Stimulated activated CD8-positive, alpha-beta memory T cell treated with anti-CD3 and anti-CD28 coated beads, Interleukin-7, amount 100 ng/mL, for 4 hours (primary cell): ENCODE measurements at places on chromosomes 16 and 17.

DNA sequence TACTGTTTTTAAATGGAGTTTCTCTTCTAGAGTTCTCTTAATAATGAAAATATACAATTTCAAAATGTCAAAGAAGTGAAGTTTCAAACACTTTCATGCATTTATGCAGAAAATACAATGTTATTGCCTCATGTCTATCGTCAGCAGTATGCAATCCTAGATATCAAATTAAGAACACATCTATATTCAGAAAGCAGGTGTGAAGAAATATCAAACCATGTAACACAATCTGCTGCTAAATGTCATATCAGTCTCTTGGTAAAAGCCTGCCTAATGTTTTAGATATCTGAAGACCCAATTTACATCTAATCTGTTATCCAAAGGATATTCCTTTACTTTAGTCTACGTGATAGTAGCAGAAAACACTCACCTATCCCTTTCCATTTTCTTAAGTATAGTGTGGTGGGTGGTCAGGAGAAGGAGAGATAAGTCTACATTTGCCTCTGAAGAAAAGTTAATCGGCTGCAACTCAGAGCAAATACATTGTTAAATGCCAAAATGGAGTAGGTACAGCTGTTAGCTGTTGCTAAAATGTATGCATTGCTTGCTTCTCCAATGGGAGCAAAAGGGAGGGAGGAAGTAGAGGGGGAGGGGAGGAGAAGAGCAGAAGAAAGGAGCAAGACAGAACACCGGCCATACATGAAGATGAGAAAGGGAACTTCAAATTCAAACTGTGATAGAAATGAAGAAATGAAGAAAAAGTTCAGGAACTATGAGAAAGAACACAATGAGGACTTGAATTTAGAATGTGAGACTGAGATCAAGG is 64.9 kb downstream of the ITFG1 start:
- DNase-seq: no peak

GRCh38 chr17:41932816-41933389 is 2.5 kb downstream of the ODAD4 start:
- no peak for DNase-seq

- DNase-seq: no peak
Observed at GRCh38 chr16:1769402-1770300, 1.7 kb downstream of the NME3 start.

DNA sequence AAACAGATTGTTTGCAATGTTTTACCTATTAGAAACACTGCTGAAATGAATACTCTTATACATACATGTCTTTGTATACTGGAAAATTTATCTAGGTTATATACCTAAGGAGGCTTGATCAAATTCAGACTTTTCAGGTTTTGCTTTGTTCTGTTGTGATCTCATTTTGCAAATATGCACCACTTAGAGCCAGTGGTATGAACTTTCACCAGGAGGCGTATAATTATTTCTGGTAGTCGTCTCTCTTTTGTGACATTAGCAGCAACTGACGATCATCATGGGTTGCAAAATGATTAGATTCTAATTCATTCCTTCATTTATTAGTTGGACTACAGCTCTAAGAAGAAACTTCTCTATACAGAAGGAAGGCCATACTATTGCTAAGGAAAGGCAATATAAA is 26.9 kb downstream of the AP1G1 start:
- DNase-seq: no peak

GRCh38 chr17:65852911-65853310 is 291.5 kb upstream of the AXIN2 start:
- DNase-seq: no peak

DNA sequence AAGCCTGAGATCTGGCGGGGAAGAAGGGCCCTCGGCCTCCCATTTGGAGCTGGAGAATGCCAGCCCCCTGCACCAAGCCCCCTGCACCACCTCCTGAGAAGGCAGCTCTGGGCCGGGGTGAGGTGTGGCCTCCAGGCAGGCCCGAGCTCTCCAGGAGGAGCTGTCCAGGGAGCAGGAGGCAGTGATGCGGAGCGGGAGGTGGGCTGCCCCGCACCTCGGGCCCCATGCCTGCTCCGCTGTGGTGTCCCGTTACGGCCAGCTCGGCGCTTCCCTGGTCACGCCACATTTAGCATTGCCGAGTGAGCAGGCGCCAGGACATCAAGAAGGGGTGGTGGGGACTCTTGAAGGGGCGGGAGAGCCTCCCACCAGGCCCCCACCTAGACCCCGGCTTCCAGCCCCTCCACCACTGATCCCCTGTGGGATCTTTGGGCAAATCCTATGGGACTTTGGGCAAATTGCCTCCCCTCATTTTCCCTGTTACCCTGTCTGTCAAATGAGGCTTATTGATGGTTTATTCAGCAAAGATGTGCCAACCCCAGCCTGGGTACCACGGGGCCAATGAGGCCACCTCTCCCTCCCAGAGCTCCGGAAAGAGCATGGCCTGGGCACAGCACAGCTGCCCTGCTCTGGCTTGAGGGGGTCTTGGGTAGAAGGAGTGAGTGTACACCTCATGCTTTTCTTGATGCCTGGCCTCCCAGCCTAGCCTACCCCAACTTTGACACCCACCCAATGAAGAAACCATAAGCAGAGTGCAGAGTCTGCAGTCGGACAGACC is 15.3 kb downstream of the FOXN1 start:
- no peak for DNase-seq

GRCh38 chr17:67016039-67016762 is 28.2 kb upstream of the CACNG1 start:
- no peak for DNase-seq

GRCh38 chr17:29570521-29570920 is 2.0 kb downstream of the TP53I13 start:
- DNase-seq: no peak

- DNase-seq: no peak
Observed at GRCh38 chr16:9316615-9317014, 225.2 kb downstream of the HAPSTR1 start.

GRCh38 chr17:13594310-13594709 is 7.4 kb downstream of the HS3ST3A1 start:
- no peak for DNase-seq

- no peak for DNase-seq
Observed at GRCh38 chr16:10090816-10091215, 91.4 kb downstream of the GRIN2A start.

DNA sequence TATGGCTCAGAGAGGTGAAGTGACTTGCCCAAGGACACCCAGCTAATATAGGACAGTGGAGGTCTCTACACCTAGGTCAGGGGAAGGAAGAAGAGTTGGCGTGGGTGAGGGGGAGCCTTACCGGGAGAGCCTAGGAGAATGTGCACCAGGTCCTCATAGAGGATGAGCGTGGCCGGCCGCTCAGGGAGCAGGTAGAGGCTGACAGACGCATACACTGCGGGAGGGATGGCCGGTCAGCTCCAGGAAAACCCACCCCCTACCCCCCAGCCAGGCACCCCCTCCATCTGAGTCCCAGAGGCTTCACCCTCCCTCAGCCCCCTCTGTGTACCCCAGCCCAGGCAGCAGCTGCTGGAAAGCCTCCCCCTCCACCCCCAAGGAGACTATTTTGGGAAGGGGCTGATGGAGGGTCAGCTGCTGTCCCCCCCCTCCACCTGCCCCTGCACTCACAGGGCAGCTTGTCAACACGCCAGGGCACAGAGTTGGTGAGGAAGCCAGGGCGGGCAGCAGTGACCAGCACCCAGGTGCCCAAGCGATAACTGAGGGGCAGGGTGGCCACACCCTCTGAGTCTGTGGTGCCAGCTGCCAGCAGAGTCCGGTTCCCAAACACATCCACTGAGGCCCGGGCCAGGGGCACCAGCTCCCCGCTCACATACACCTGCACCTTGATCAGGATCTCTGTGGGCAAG is 4.1 kb downstream of the FAM171A2 start:
- no peak for DNase-seq

GRCh38 chr16:78478267-78478861 is 378.9 kb downstream of the WWOX start:
- DNase-seq: no peak

- DNase-seq: peak; percentile 34
Observed at GRCh38 chr17:50361561-50362480, 11.2 kb downstream of the MRPL27 start.

- DNase-seq: no peak
Observed at GRCh38 chr16:12700161-12700560, 103.5 kb downstream of the CPPED1 start.

DNA sequence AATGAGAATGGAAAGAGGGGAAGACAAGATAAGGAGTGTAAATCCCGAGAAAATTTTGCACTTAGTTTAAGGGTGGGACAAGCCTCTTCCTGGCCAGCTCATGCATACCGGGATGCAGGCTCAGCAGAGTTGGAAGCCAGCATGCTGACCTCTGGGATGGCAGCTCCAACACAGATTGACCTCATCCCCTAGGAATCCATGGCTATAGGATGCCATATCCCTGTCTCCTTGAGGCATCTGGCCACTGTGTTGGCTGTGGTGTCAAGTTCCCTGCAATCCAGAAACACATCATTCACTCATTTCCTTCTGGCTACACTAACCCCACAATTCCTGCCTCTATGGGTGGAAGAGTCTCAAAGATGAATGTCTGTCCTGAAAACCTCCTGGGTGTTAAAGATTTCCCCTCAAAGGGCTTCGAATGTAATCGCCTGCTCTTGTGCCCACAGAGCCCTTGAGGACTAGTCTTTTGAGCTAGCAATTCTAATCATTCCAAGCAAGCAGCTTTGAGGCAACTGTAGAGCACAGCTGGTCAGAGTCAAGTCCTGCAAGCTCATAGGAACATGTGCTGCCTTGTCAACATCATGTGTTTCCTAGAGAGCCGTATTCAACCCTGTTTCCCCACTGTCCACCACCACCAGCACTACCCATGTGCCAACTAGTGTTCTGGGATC is 141.4 kb downstream of the PMP22 start:
- no peak for DNase-seq

DNA sequence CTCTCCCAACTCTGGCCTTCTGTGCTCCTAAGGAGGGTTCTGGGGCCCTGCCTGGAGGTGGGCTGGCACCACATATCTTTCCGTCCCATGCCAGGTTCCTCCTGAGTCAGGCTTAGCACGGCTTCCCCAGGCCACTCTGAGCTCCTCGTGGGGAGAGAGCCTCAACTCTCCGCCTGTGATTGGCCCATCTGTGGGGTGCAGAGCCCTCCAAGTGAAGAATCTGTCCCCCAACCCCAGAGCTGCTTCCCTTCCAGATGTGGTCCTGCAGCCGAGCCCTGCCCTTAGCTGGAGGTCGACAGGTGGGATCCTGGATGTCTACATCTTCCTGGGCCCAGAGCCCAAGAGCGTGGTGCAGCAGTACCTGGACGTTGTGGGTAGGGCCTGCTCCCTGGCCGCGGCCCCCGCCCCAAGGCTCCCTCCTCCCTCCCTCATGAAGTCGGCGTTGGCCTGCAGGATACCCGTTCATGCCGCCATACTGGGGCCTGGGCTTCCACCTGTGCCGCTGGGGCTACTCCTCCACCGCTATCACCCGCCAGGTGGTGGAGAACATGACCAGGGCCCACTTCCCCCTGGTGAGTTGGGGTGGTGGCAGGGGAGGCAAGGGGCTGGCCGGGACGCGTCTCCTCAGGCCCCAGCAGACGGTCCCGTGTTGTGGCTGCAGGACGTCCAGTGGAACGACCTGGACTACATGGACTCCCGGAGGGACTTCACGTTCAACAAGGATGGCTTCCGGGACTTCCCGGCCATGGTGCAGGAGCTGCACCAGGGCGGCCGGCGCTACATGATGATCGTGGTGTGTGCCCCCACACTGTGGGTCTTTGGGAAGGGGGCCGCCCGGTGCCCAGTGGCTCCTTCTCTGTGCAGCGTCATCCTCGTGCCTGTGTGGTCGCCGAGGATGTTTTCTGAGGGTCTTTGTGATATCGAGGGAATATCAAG is 6.9 kb downstream of the GAA start:
- no peak for DNase-seq

- no peak for DNase-seq
Observed at GRCh38 chr16:74268372-74268782, 28.2 kb upstream of the PSMD7 start.

GRCh38 chr17:35748341-35748841 is 4.6 kb downstream of the GAS2L2 start:
- no peak for DNase-seq

- DNase-seq: no peak
Observed at GRCh38 chr16:49932946-49933345, 77.0 kb upstream of the ZNF423 start.

DNA sequence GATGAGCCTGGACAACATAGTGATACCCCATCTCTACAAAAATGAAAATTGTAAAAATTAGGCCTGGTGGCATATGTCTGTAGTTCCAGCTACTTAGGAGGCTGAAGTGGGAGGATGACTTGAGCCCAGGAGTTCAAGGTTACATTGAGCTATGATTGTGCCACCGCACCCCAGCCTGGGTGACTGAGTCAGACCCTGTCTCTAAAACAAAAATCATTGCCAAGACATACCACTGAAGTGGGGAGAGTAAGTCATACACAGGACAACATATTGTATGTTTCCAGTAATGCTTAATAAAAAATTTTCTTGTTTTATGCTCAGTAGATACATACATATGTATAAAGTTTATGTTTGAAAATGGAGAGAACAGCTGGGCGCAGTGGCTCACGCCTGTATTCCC is 39.2 kb downstream of the NDE1 start:
- DNase-seq: no peak

DNA sequence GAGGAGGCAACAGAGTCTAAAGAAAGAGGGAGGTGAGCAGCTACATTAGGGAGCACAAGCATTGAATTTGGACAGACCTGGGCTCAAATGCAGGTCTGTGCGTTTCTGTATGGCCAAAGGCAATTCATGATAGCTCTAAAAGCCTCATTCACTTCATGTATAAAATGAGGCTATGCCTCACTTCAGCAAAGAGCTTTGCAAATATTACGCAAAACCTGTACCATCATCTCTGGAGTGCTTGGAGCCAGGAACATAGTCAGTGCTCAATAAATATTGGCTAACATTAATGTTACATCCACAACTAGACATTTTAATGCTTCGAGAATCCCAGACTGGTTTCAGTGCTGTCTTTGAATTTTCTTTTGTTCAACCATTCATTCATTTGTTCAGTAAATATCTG is 254.7 kb upstream of the CDH11 start:
- DNase-seq: no peak

GRCh38 chr16:55017321-55017720 is 86.7 kb downstream of the IRX5 start:
- DNase-seq: no peak

DNA sequence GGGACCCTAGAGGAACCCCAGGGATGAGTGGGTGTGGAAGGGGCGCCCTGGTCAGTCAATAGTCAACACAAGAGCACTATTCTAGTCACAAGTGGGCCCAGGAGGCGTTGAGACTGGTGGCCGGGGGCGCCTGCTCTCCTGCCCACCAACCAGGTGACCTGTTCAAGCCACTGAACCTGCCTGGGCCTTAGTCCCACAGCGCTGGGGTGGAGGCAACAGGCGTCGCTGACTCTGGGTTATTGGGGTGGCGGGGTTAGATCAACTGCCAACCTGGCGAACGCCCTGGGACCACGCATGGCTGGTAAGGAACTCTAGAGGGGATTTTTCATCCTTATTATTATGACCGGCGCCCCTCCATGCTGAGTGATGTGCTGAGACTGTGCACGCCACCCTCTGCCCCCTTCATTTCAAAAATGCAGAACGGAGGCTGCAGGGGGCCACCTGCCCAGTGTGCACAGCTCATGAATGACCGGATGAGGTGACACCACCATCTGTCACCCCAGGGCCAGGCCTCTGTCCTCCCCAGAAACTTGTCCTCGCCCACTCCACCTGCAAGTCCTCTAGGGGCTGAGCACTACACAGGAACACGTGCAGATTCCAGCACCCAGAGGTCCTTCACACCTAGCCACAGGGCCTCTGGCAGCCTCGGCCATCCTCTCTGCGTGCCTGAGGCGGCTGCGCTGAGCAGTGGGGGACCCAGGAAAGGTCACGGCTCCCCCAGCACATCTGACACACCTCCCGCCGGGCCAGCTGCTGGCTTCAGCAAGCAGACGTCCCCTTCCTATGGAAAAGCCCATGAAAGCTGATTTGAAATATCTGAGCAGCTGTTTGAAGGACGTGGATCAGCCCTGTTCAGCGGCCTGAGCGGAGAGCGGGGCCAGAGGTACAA is 51.6 kb upstream of the DNAH17 start:
- DNase-seq: no peak
